ENCODE measurements at places on chromosomes 2 and 18.

- DNase-seq = no peak
Observed at GRCh38 chr2:2181493-2181892, 149.6 kb downstream of the MYT1L start.

GRCh38 chr2:202337151-202337550 is 39.0 kb upstream of the BMPR2 start:
- DNase-seq = no peak

- no peak for DNase-seq
Observed at GRCh38 chr18:58674159-58674558, 2.9 kb downstream of the MALT1 start.

DNA sequence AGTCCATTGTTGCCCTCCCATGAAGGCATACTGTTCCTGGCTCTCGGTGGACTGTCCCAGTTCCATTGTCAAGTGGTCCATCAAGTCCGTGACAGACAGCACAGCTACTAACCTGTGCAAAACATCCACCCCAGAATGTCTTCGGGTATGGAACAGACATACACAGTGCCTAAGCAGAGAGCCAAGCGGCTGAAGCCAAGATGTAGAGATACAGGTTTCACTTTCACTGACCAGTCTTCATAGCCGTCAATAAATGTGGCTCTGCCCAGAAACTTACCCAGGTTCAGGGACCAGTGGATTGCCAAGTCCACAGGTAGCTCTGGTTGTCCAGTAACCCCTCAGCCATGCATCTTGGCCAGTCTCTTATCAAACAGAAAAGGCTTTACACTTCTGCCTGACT is 10.7 kb upstream of the PAPOLG start:
- DNase-seq = no peak

- no peak for DNase-seq
Observed at GRCh38 chr18:75497576-75498235, 70.2 kb upstream of the SMIM21 start.

DNA sequence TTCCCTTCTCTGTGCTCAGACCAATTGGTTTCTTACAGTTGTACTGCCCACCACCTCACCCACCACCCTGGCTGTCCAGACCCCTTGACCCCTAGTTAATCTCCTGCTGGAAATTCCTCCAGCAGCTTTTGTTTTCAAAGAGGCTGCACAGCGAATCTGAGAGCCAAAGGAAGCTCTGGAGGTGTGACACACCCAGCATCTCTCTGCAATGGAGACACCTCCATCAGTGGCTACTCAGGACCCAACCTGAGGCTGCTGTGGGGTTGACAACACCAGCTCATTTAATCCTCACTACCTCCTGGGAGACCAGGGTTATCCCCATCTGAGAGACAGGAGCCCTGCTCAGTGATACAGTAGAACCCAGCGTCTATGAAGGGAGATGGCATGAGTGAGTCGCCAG is 86.4 kb downstream of the BIN1 start:
- DNase-seq = no peak

- DNase-seq = no peak
Observed at GRCh38 chr2:107093426-107093957, 207.5 kb upstream of the ST6GAL2 start.

GRCh38 chr2:215529271-215529670 is 93.4 kb upstream of the FN1 start:
- no peak for DNase-seq
